MCF 10A (cell line): ENCODE measurements at places on chromosomes 1 and 21. TPM values are rescaled to one million over a fixed set of nuclear protein-coding genes. Genes with fewer than 3 reads are reported as not detected.
A peak's percentile ranks its signal among the peaks of the same experiment; 100 is the strongest.

DTL gene
- 20.2 and 34.4 TPM in 2 replicates for total RNA-seq

DNA sequence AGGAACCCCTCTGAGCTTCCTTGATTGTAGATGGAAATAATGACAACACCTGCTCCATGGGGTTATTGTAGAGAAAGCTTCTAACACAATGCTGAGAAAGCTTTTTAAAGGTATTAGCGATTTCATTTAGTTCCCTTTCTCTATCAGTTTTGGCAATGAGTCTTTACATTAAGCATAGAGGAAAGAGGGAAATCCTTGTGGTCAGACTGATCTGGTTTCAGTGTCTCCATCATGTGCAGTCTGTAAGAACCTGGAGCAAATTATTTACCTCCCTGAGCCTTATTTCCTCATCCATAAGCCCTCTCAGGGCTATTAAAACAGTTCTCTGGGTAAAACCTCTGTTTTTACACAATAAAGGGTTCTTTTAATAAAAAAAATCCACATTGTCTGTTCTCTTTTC, 87.5 kb downstream of the FGGY start:
- DNase-seq, result no peak

- no peak for DNase-seq
Observed at GRCh38 chr1:155850345-155850744, 6.7 kb downstream of the GON4L start.

TLCD4 gene
- total RNA-seq, result 1.9 and 2.3 TPM in 2 replicates

GRCh38 chr1:46692811-46693770, 21.4 kb downstream of the TEX38 start:
- no peak for DNase-seq

- no peak for DNase-seq
Observed at GRCh38 chr1:14897547-14897946, 256.0 kb upstream of the TMEM51 start.

DNA sequence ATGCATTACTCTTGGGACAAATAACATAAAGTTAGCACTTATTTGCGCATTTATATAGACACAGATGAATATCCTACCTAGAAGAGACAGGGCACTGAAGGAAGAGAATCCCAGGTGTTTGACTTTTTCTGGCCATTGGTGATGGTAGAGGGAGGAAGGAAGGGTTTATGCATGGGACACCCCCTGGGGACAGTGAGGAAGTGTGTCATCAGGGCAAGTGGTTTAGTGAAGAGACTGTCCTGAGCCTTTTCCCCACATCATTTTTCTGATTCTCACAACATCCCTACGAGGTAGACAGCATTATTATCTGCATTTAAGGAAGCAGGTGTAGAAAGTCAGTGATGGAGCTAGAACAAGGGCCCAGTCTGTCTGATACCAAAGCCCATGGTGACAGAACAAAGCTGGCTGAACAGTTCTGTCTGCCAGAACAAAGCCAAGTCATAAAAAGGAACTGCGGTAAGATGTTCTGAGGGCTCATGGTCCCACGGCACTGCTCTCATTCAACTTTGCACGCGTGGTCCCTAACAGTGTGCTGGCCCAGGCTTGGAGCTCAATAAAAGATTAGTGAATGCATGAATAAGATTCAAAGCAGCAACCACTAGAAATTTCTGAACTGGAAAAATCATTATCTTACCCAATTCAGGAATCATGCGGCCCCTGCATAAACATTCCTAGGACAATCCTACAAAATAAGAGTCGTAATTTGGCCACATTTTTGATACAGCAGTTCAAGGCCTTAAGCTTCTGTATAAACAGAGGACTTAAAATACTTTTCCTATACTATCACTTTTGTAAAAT, 12.2 kb upstream of the CDC42BPA start:
- DNase-seq, result no peak

- peak; percentile 81 for DNase-seq
Observed at GRCh38 chr1:154878371-154879037, 8.4 kb upstream of the KCNN3 start.

SLC16A4 gene
- 9.8 and 11.0 TPM in 2 replicates for total RNA-seq

GRCh38 chr1:227370533-227371254, 52.4 kb upstream of the CDC42BPA start:
- no peak for DNase-seq

DNA sequence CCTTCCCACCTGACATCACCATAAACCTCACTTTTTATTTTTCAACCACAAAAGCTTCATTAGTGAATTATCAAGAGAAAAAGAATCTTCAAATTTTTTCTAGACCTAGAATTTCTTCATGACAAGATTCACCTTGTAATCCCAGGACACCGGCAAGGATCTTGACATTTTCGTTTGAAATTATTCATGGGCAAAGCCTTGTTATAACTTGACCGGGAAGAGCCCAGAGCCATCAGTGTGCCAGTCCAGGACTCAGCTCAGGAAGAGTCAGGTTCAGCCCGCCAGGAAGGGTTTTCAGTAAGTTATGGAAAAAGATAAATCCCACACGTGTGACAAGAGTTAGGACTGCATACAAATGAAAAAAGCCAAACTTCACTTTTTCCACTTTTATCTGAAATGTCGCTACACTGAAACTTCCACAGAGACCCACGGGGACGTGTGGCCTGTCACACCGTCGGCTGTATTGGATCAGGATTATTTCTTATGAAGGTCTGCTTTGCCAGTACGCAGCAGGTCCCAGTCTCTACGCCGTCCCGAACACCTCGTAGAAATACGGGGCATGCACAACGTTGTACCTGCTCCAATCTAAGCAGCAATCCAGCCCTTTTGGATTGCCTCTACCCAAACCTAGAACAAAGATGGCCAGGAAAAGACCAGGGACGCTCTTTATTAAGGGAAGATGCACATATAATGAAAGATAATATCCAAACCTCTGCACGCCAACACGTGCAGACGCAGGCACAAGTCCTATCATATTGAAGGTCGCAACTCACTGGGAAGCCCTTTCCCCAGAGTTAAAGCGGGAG, 916 bp downstream of the F3 start:
- DNase-seq, result peak; percentile 50

DNA sequence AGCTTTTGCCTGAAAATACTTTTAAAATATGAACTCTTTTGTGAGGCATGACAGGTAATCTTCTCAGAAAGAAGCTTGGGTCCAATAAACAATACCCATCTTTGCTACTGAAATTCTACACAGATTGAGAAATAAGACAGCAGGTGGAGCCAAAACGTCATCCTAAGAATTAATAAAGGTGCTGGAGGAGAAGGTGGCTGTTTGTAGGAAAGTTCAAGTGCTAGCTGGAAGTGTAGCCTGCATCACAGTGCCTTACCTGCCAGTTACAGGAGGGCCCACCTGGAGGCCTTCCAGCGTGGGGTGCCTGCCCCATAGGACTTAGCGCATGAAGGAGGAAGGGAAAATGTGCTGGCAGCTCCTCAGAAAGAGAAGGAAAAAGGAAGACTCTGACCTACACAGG, 93.7 kb downstream of the TTC3 start:
- DNase-seq, result peak; percentile 30

- DNase-seq, result peak; percentile 99
Observed at GRCh38 chr1:244322791-244323521, 128.8 kb downstream of the ADSS2 start.

KRTAP13-2 gene
- total RNA-seq, result not detected in 2 replicates

DNA sequence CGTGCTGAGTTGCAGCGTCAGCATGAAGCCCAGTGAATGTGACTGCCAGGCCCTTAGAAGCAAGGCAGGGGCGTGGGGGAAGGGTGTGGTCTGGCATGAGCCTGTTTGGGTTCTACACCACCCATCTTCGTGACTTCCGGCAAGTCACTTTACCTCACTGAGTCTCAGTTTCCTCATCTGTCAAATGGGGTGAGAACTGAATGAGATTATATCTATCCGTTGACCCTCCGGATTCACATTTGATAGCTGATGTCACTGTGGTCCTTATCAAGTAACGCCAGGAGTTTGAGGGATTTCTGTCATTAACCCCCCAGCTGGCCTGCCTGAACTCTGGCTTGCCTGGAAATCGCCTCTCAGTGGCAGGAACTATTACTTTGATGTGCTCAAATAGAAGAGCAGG, 15.6 kb downstream of the MRPL37 start:
- no peak for DNase-seq

- DNase-seq, result peak; percentile 10
Observed at GRCh38 chr1:96538111-96538641, 183.4 kb upstream of the PTBP2 start.

KPRP gene
- 0.12 and 0.25 TPM in 2 replicates for total RNA-seq

- peak; percentile 72 for DNase-seq
Observed at GRCh38 chr1:172343240-172344160, 77.0 kb upstream of the C1orf105 start.

CYP4X1 gene
- 0.81 and 1.2 TPM in 2 replicates for total RNA-seq

GRCh38 chr1:235450433-235450832, 53.8 kb downstream of the B3GALNT2 start:
- DNase-seq, result no peak

OLIG2 gene
- total RNA-seq, result not detected in 2 replicates

DNA sequence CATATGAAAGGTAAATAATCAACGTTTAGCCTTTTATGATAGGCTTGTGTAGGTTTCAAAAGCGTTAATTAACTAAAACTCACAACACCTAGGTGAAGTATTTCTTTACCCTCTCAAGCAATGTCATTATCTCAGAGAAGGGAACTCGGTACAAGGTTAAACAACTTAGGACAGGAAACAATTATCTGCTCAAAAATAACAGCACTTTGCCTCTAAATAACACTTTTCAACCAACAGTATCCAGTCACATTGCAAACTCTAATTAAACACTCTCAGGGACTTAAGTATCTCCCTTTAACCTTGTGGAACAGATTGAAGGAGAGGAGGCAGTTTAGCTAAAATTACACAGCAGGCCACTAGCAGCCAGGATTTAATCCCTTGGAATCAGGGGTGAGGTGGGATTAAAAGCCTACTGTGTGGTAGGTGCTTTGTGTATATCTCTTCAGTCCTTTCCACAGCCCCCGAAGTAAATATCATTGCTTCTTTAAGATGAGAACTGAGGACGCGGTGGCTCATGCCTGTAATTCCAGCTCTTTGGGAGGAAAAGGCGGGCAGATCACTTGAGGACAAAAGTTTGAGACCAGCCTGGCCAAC, 5.2 kb upstream of the AKNAD1 start:
- no peak for DNase-seq

TNFRSF9 gene
- total RNA-seq, result 0.98 and 2.7 TPM in 2 replicates

- no peak for DNase-seq
Observed at GRCh38 chr21:32334980-32335531, 36.4 kb downstream of the MRAP start.

LIN28A gene
- total RNA-seq, result not detected in 2 replicates

DNA sequence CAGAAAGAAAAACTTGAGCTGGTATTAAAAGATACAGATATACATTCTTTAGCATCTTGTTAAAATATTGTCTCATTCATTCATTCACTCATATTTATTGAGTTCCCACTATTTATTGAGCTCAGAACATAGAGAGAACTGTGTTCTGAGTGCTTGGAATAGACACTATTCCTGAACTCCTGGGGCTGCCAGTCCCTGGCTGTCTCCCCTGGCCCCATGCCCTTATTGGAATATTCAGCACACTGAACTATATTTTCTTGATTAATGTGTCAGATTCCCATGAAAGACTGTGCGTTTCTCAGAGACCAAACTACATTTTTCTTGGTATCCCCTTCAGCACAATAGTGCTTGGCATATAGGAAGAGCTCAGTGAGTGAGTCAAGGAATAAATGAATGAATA, 44.0 kb upstream of the DAB1 start:
- no peak for DNase-seq

DNA sequence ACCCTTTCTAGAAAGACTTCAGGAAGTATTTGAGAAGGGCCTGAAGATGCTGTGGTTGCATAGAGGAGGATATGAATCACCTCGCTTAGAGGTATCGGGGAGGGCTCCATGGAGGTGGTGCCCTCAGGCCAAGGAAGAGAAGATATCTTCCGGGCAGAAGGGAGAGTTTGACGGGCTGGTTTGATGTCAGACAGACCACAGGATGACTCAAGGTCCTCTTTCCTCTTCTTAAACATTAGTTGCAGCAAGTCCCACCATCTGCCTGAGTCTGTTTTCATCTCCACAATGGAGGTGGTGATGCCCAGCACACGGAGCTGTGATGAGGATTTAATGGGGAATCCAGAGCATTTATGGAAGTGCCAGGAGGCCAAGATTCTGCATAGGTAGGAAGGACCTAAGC, 25.1 kb upstream of the RUNX3 start:
- peak; percentile 77 for DNase-seq

HSD3B2 gene
- total RNA-seq, result not detected in 2 replicates

NBPF4 gene
- not detected in 2 replicates for total RNA-seq
